Omental fat pad (tissue), 4 donors: ENCODE measurements at places on chromosomes 6 and 20. TPM values are rescaled to one million over a fixed set of nuclear protein-coding genes. Genes with fewer than 3 reads are reported as not detected.

The FOXF2 gene
- 1.1 TPM for total RNA-seq

The SOX18 gene
- 8.0 TPM for total RNA-seq

The HNF4A gene
- total RNA-seq = not detected

The CAGE1 gene
- not detected for total RNA-seq

The ECT2L gene
- not detected for total RNA-seq

The NAPB gene
- 7.0 TPM for total RNA-seq

The SLC32A1 gene
- not detected for total RNA-seq

The NAA20 gene
- 35.5 TPM for total RNA-seq

The ZNF341 gene
- total RNA-seq = 2.3 TPM

DNA sequence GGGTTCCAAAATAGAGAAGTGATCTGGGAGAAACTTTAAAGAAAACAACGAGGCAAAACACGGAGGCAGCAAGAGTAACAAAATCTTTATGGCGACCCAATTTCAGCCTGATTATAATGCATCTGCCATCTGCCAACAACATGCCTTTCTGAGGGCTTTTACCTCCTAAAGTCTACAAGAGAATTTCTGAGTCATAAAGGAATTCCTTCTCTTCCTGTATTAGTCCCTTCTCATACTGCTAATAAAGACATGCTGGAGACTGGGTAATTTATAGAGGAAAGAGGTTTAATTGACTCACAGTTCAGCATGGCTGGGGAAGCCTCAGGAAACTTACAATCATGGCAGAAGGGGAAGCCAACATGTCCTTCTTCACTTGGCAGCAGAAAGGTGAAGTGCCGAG is 226.6 kb downstream of the HACE1 start:
- DNase-seq = no peak

DNA sequence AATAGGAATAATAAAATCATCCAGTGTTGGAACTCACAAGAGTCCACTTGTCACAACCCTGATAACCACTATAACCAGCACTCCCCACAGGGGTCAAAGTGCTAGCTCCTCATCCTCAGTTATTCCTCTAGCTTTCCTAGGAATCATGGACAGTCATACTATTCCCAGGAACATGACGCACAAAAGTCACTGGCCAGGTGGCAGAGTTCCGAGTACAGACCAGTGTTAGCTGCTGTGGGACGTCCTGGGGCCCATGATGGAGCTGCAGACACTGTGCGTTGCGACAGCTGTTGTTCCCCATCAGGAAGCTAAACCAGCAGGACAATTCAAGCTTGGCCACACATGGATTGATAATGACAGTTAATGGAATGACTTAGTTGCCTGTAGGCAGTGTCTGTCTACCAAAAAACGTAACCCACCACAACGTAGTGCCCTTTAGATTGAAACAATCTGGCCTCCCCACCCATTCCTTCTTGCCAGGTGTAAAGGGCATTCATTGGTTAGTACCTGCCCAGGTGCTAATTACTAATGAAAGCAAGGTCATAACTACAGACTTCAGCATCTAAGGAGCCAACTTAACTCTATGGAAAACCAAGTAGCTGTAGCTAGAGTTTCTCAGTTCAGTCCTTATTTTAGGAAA is 17.4 kb downstream of the EZR start:
- no peak for DNase-seq

- DNase-seq = no peak
Measured at GRCh38 chr6:140538926-140539325, 1164.5 kb upstream of the CITED2 start.

GRCh38 chr6:140641412-140641811 is 1267.0 kb upstream of the CITED2 start:
- no peak for DNase-seq

GRCh38 chr20:54648421-54649142 is 173.2 kb downstream of the DOK5 start:
- no peak for DNase-seq

DNA sequence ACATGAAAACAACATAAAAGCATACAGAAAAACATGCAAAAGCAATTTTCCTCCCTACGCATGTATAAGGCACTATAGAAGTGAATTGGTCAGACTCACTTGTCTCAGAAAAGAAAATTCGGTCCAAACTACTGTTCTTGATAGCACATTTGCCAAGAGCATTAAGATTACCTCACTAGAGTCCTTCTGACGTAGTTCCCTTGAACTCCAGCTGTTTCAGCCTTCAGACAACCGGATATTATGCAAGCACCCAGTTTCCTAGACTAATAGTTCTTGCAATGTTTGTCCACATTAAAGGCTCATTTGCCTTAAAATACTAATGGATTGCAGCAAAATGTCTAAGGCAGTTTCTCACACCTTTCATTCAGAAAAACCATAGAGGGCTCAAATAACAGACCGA is 2.5 kb upstream of the CASS4 start:
- DNase-seq = no peak

GRCh38 chr20:10263385-10264165 is 44.9 kb downstream of the SNAP25 start:
- no peak for DNase-seq

GRCh38 chr20:5092765-5093339 is 26.9 kb downstream of the PCNA start:
- DNase-seq = no peak

GRCh38 chr6:156564807-156565149 is 212.4 kb upstream of the ARID1B start:
- no peak for DNase-seq

- DNase-seq = no peak
Measured at GRCh38 chr6:76774781-76775384, 688.4 kb downstream of the HTR1B start.

- no peak for DNase-seq
Measured at GRCh38 chr6:72826037-72826436, 204.2 kb downstream of the KCNQ5 start.

GRCh38 chr6:1817033-1817761 is 207.5 kb downstream of the FOXC1 start:
- DNase-seq = no peak

DNA sequence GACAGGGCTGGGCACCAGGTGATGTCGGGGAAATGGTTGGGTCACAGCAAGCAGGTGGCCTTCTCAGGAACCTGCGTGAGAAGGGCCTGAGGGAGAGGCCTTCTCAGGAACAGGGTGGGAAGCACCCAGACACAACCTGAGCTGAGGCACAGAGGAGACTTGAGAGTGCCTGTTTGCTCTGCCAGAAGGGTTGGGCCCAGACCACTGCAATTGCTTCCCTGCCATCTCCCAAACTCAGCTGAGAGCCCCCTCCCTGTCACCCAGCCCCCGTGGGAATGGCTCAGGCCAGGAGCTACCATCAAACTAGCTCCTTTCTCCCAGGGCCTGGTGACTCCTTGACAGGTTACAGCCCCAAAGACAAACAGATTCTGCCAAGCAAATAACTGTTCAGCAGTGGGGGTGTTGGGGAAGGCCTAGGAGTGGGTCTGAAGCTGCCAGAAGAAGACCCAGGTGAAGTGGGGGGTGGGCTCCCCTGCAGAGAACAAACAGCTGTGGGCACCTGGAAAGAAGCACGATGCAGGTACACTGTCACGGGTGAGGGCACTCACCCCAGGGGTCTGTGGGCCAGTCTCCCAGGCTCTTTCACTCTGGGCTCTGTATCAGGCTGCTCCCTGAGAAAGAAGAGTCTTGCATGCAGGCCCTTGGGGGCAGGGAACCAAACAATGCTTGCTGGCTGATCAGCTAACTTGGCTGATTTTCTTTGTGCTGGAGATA is 30.4 kb upstream of the SPDEF start:
- DNase-seq = no peak

DNA sequence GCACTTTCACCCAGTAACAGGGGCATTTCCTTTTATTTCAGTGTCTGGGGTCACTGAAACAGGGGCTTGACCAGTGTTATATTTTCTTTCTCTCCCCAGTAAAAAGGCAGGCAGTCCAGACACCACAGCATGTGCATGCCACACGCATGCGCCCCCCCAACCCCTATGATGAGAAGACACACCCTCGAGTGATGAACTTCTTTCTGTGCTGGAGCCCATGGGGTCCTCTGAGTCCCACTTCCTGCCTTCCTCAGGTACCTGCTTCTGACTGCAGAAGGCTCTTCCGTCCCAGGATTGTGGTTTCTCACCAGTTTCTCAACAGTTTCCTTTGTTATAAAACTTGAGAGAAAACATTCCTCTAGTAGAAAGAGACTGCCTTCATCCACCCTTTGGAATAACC is 45.7 kb upstream of the TMEM181 start:
- DNase-seq = no peak

- no peak for DNase-seq
Measured at GRCh38 chr6:56863366-56863765, 91.5 kb upstream of the BEND6 start.

GRCh38 chr20:35263532-35264341 is 14.2 kb downstream of the MMP24OS start:
- DNase-seq = no peak

- DNase-seq = no peak
Measured at GRCh38 chr6:128415387-128415786, 105.0 kb downstream of the PTPRK start.

DNA sequence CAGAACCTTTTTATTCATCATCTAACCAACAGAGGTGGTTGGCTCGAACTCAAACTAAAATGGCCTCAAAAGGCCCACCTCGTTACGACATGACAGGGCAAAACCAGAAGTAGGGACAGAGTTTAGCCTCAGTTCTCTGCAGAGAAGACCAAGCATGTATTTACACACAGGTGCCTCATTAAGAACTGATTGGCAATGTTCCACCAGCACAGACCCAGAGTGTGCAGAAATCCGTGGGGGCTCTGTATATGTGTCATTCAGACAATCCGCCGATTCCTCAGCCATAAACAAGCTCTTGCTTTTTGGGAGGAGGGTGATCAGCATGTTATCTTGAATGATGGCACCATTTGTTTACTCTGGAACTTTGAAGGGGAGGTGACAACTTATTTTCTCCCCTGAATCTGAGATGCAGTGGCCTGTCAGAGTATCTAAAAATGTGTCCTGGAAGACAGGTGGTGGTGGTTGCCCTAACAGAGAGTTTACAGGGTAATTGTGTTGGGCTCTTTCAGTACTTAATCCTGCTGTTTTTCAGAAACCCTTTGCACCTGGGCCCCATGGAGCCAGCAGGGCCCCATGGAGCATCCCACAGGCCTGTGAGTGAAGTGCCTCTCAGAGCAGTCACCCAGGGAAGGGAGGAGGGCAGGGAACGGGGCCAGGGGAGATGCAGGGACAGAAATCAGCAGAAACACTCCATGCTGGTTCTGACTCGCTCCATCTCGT is 29.1 kb upstream of the C20orf203 start:
- no peak for DNase-seq

- no peak for DNase-seq
Measured at GRCh38 chr6:150617496-150618460, 18.1 kb downstream of the PLEKHG1 start.

GRCh38 chr20:37524859-37525708 is 2.6 kb downstream of the BLCAP start:
- no peak for DNase-seq

DNA sequence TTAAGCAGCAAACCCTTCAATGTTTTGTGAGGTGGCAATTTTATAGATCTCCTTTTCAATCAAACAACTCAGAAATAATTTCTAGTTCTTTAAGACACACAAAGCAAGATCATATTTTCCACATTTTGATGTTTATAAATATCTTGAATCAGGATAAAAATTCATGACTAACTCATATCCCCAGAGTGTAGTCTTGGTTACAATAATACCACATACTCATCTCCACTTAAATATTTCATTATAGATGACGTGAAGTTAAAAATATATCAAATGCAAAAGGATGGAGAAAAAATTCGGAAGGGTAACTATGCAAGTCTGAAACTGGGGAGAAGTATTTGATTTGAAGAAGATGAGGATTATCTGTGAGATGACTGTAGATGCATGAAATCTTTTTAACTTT is 59.8 kb upstream of the HIVEP1 start:
- no peak for DNase-seq

- no peak for DNase-seq
Measured at GRCh38 chr6:130018744-130019325, 454 bp downstream of the L3MBTL3 start.

DNA sequence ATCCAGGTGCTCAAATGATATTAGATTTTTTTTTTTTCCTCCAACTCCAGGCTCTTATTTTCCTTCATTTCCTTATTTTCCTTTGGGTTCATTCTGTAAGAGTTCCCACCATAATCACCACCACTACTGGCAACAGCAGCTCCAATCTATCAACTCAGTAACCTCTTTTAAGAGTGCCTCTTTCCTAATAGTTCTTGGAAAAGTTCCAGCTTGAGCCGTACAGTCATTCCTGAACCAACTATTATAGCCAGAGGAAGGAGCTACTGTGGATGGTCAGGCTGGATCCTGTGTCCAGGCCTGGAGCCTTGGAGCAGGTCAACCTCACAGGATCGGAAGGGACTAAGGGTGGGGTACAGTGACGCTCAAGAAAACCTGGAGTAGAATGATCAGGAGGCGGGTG is 4.2 kb upstream of the ANGPT4 start:
- no peak for DNase-seq
